CD4-positive, alpha-beta T cell treated with Interleukin-2 at 100 ng/mL for 4 hours (primary cell): ENCODE measurements at places on chromosomes 3 and 15.

- DNase-seq: no peak
Observed at GRCh38 chr3:40615110-40615915, 90.6 kb downstream of the ZNF621 start.

DNA sequence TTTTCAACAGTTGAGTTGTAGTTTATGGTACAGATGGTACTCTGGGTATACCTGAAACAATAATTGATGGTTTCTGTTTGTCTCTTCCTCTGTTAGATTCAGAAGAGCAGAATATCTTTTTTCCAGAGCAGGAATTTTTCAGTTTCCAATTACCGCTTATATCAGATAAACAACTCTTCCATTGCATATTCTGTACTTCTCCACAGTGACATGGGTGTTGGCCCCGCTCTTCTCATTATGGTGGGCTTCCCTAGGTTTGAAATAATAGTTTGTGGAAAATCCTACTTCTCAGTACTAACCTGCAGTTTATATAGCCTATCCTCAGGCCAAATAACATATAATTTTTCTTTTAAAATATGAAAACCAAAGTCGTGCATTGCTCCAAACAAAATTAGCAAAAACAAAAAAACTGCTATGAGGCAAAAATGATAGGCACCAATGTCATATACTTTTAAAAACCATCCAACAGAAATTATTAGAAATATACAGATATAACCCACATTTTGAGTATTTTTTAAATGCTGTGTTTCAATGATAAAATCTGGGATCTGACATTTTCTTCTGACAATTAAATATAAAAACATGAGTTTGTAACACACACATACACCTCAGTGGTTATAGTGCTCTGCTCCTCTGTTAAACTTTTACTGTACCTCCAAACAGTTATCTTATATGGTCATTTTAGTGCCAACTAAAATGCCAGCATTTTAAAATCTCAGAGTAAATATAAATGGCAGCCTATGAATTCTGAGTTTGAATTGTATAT lies 56.8 kb downstream of the CMSS1 start:
- DNase-seq: no peak

DNA sequence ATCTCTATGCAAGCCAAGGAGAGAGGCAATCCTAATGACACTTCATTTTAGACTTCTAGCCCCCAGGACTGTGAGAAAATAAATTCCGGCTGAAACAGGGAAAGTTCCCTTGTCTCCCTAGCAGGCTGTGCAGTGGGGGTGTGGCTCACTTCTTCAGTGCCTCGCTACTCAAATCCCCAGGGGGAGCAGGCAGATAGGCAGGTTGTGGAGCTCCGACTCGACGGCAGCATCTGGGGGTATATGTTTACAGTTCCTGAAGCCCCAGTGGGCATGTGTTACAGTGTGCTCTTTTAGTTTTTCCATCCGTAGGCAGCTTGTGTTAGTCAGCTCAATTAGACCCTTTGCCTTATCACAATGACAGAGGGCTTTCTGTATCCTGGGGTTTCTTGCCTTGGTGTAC lies 836.5 kb downstream of the PDCD6IP start:
- DNase-seq: no peak

GRCh38 chr15:63601026-63601703 lies 4.0 kb downstream of the FBXL22 start:
- DNase-seq: peak; percentile 40

DNA sequence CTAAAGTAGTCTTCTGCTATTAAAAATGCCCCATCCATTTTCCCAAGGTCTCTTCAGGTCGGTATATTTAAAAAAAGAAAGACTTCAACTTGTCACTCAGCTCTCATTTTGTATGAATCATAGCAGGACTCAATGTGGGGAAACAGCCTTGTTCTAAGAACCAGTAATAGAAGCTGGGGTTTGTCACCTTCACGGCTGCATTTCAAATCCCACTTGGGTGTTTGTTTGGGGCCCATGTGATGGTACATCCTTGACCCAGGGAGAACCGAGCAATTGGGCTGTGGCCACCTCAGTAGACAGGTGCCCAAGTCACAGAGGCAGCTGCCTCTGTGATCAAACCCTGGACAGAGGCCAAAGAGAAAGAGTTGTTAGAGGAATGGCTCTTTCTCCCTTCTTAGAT lies 70.3 kb upstream of the ARL8B start:
- DNase-seq: peak; percentile 32

DNA sequence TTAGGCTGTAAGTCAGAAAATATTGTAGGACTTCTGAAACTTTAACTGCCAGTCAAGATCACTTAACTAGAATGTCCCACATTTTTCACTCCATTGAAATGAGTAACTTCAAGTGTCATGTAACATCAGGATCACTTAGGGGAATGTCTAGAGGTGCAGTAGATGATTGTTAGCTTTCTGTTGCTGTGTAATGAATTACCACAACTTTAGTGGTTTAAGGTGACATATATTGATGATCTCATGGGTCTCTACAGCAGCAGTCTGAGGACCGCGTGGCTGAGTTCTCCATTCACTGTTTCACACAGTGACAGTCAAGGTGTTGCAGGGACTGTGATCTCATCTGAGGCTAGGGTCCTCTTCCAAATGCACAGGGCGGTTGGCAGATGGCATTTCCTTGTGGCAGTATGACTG lies 82.7 kb downstream of the SLC25A26 start:
- DNase-seq: peak; percentile 72

- peak; percentile 43 for DNase-seq
Observed at GRCh38 chr3:149771652-149772271, 19.5 kb upstream of the COMMD2 start.
